ENCODE measurements at places on chromosomes 12 and 14. TPM values are rescaled to one million over a fixed set of nuclear protein-coding genes. Genes with fewer than 3 reads are reported as not detected.

MGAT4C gene
- 5.4 TPM for total RNA-seq

ASIC1 gene
- 0.96 TPM for total RNA-seq

LRTM2 gene
- total RNA-seq = not detected

GCH1 gene
- 1.7 TPM for total RNA-seq

FOXN4 gene
- not detected for total RNA-seq

CLEC4A gene
- 1.5 TPM for total RNA-seq

GPR135 gene
- total RNA-seq = 2.2 TPM

NTS gene
- total RNA-seq = not detected

INHBC gene
- total RNA-seq = not detected

PCED1B gene
- 0.55 TPM for total RNA-seq

SMOC1 gene
- 4.4 TPM for total RNA-seq

OAS2 gene
- 4.8 TPM for total RNA-seq

CAPZA3 gene
- total RNA-seq = not detected

CLMN gene
- total RNA-seq = 3.7 TPM

GRIP1 gene
- total RNA-seq = 0.47 TPM

- no peak for DNase-seq
These were observed 72.0 kb upstream of the FKBP4 start for GRCh38 chr12:2722806-2723205.

GRCh38 chr14:84584511-84584910 lies 945.4 kb upstream of the FLRT2 start:
- DNase-seq = no peak

DNA sequence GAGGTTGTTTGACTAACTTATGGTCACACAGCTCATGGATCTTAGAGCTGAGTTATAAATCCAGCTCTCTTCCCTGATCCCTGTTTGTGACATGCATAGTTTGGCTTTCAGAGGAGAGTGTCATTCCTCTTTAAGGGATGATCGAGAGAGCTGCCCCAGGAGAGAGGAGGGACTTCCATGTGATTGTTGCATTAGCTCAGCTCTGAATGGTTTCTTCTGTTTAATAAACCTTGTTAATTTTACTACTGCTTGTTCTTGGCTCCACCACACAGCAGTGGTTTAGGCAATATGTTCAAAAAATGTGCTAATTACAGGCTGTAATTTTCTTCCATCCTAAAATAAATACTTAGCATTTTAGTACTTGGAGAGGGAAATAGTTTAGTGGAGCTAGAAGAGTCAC lies 152.5 kb downstream of the C12orf75 start:
- DNase-seq = no peak

DNA sequence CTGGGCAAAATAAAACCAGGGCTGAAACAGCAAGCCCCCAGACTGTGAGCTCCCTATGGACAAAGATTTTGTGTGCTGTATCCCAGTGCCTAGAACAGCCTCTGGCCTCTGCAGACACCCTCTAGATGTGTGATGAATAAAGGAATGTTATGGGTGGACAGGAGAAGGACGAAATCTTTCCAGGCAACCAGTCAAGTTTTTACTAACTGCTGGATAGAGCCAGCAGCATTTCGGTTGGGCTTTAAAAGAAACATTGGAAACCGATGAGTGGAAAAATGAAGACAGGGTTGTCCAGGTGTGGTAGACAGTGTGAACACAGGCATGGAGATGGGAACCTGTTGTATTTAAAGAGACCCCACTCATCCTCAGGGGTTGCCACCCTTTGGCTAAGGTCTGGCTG lies 4.0 kb downstream of the CHGA start:
- DNase-seq = no peak

DNA sequence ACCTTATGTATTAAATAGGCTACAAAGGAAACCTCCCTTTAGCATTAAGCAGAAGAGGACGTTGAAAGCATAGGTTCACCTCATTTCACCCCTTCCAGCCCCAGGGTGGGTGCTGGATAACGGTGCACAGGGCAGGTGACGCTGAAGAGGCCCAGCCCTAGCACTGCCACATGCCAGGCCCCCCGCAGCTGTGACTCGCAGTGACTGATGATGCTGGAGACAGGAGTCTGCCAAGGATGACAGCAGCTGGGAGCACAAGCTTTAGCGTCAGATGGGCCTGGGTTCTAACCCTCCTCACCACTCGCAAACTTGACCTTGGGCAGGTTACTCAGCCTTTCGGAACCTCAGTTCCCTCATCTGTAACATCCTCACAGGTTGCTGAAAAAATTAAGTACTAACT lies 76.7 kb downstream of the TBK1 start:
- DNase-seq = no peak

- DNase-seq = no peak
These were observed 218.5 kb downstream of the SLC6A15 start for GRCh38 chr12:84694116-84694515.

DNA sequence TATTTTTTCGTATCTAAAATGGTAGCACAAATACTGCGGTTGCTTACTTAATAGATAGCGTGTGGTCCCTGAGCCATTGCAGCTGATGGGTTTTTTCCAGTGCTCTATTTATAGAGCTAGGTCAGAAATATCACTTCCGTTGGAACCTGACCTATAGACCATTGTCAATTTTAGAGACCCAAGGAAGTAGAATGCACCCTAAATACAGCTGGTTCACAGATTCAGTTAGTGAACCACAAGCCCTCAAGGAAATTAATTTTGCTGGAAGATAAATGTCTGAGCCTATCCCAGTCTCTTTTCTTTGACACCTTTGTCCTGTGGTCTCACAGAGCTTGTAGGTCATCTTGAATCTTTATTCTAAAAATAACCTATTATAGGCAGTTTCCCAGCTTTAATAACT lies 391.0 kb downstream of the ZFP36L1 start:
- DNase-seq = no peak

GRCh38 chr14:56295743-56296142 lies 177.5 kb downstream of the PELI2 start:
- DNase-seq = no peak

DNA sequence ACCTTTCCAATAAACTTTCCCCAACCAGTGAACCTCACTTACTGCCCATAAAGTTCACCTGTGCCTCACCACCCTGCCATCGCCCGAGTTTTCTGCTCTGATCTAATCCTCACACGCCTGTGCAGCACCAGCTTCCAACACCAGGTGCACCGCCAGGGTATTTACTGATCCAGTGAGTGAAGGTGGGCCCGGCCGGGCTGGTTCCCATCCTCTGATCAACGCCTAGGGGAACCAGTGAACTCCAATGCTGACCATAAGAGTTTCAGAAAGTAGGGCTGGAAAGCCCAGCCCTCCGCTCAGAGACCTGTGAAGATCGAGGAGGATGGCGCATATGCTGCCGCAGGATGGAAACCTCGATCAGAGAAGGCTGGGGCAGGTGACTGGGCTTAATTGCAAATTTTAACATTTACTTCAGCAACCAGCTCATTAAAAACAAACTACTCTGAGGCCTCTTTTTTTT lies 685 bp upstream of the MYL6B start:
- DNase-seq = no peak

- DNase-seq = no peak
These were observed 62.6 kb downstream of the SEL1L start for GRCh38 chr14:81471062-81471461.

DNA sequence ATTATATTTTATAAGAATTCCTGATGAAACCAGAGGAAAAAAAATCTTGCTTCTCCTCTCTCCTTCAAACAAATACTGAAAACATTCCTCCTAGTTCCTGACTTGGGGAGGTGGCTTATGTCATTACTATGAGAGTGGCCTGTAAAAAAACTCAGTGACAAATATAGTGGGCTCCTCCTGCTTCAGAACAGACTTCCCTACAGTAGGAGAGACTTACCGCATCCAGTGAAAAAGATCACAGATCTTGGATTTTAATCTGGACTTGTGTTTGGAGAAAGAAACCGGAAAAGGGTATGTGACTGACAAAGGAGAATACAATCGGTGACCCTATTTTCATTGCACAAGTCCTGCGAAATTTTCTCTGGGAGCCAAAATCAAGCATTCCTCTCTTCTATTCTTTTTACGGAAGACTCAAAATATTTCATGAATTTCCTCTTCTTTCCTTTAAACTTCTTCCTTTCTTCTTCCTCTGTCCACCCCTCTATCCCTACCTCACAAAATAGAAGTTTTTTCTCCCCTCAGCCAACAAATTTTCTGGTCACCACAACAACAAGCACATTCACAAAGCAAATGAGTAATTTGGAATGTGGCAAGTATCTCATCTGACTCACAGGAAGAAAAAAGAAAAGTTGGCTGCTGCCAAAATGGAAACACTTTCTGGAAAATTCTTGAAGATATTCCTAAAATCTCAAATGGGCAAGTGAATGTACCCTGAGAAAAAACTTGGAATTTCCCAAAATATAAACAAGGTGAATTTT lies 185.1 kb upstream of the CDKN3 start:
- no peak for DNase-seq

- DNase-seq = no peak
These were observed 237.3 kb downstream of the RGS6 start for GRCh38 chr14:72169521-72169920.

DNA sequence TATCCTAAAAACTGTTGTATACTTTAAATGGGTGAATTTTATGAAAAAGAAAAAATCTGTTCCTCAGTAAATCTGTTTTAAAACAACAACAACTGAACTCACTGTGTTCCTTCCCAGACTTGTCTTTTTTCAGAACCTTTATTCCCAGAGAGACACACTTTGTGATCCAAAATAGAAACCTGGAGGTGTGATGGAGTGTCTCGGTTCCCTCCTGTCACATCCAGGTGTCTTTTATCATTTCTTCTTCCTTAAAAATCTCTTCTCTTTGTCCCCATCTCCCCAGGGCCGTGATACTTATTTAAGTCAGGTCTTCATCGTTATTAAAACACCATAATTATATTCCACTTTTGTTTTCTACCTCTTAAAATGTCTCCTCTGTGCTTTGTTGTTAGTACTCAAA lies 76.2 kb upstream of the EVL start:
- DNase-seq = no peak

DNA sequence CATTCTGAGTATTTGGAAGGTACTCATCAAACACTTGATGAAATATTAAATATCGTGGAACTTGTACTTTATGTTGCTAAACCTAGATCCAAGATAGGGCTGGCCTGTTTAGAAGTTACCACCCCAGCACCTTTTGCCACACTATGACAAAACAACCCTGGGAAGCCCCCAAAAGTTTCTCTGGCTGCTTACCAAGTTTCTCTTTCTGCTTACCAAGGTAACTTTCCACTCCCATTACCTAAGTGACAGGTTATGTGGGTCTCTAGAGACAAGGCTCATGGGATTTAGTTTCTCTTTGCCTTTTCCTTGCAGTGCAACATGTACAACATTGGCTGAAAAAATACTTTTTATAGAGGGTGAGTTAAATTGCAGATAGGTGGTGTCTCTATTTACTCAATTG lies 28.9 kb upstream of the PPM1A start:
- no peak for DNase-seq

DNA sequence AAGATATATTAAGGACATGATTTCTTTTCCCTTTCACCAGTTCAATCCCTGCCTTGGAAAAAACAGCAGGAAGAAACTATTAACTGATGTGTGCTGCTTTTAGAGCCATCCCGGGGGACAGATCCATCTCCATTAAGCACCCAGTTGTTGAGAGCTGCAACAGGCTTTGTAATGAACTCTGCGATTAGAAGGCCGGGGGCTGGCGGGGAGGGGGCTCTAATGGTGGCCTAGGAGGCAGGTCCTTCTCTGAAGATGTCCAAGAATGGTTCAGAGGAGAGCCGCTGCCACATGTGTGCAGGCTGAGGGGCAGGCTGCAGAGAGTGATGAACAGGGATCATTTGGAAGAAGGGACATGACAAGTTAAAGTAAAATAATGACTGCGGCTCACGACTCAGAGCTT lies 67.8 kb downstream of the GALNT8 start:
- no peak for DNase-seq

GRCh38 chr14:61217516-61217915 lies 63.6 kb downstream of the TMEM30B start:
- DNase-seq = no peak

GRCh38 chr14:104085032-104085888 lies at the start of gene ASPG:
Gene ASPG, plus strand, starts transcription at chr14:104085700. Its CDS starts 71 bp downstream, at chr14:104085771.
- peak; percentile 37 for DNase-seq

DNA sequence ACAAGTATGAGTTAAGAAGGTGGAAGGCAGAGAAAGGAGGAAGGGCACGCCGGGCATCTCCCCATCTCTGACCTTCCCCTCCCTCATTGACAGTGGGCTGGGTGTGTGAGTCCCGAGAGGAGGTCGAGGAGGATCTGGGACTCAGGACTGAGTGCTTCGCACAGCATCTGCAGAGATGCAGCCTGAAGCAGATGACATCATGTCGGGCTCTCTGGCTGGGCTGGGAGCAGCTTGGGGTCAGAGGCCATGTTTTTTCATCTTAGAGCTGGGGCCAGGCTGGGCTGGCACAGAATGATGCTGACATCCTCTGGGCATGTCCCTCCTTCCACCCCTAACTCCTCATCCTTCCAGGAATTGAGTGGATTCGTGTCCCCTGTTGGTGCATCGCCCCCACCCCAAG lies 43.5 kb downstream of the CMKLR1 start:
- DNase-seq = no peak

GRCh38 chr12:132445884-132446632 lies 43.9 kb upstream of the FBRSL1 start:
- DNase-seq = peak; percentile 40

GRCh38 chr12:112685321-112685720 lies 106.2 kb upstream of the RPH3A start:
- no peak for DNase-seq

- DNase-seq = no peak
These were observed 20.5 kb upstream of the IFNG-AS1 start for GRCh38 chr12:67968725-67969124.

DNA sequence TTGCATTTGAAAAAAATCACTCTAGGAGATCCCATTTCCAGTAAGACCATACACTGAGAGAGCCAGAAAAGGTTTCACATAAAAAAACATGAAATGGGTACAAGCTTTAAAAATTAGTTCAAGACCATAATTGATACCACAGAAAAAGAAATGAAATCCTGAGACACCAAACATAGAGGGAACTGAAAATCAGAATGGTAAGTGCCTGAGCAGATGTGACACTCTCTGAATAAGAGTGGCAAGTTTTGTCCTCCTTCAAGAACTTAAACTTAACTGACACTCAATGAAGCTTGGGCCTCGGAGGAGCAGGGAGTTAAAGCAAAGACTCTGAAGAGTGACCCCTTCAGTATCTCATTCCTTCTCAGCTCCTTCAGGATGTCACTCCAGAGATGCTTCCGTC lies 23.2 kb upstream of the PTGDR start:
- DNase-seq = no peak

All from left ventricle myocardium inferior (tissue), 1 donor.